ENCODE measurements at places on chromosomes 12 and 14.

DNA sequence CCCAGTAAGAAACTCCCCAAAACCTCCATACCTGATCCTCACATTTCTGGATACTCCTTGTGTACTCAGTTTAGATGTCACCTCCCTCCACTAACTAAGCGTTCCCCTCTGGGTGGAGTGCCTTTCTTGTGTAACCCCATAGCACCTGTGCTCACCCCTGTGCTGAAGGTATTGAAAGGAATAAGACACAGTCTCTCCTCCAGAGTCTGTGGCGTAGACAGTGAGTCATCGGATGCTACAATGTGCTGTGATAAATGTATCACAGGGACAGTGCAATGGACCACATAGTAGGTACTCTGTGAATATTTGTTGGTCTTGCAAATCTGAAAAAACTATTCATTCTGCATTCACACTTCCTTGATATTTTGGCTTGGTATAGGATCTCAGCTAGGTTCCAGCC is 30.8 kb downstream of the TSPAN9 start:
- no peak for DNase-seq

DNA sequence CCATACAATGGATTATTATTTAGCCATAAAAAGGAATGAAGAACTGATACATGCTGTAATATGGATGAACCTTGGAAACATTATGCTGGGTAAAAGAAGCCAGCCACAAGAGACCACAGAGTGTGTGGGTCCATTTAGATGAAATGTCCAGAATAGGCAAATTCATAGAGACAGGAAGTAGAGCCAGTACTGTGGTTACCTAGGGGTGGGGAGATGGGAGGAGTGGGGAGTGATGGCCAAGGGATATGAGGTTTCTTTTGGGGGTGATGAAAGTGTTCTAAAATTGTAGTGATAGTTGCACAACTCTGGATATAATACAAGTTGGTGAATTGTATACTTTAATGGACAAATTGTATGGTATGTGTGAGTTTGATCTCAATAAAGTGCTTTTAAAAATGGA is 18.6 kb downstream of the JDP2 start:
- no peak for DNase-seq

DNA sequence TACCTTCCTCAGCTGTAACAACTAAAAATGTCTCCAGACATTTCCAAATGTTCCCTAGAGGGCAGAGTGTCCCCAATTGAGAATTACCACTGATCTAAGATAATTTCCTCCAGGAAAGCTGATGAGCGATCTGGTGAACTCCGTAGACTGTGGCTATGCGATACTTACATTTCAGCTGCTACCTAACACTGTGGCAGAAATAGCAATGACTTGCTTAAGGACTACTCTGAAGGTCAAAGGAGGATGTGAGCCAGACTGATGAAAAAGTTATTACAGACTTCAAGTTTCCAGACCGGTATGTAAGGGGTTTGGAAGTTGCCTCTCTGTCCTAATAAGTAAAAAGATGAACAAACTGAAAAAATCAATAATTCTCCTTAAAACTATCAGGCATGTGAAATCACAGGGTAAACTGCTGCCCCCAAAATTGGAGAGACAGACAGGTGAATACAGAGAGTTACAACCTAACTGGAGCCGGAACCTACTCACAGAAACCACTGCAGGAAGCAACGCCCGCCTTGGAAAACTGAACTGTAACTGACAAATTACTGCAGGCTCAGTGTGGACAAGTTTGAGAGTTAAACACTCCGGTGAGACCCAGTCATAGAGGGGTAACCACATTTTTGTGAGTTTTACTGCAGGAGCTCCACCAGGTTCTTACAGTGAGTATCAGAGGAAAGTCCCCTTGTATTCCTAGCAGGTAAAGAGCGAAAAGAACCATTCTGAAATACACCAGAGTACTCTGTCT is 60.0 kb upstream of the PARP11 start:
- no peak for DNase-seq

DNA sequence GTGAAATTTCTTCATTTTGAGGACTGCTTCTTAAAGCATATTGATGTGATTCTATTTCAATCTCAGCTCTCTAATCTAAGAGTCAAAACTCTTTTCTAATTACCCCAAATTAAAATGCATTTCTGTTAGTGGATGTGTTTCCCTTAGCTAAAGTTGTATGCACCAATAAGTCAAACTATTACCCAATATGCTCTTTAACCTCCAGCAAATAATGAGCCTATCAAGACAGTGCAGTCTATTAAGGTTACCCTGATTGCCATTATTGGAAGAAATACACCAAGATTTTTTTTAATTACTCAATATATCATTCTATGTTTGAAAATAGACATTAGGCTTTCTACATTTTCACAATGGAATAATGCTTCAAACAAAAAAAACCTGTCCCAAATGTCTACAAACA is 310.0 kb downstream of the BTG1 start:
- no peak for DNase-seq

DNA sequence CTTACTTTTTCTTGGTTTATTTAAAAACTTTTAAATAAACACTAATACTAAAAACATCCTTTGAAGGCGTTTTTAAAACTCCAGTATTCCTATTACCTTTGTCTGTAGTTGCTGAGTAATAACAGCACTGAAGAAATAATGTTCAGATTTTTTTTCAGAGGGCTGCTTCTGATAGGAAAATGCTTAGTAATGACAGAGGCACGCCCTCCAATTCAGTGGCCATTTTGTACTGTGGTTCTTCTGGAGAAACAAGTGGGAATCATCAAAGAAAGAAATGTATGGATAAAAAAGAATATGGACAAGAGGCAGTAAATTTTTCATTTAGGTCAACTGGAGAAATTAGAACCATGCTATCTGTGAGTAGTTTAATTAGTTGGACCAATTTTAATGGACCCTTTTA is 13.6 kb downstream of the VEZT start:
- DNase-seq, result no peak

GRCh38 chr12:69136931-69137613 is 102.3 kb upstream of the CPSF6 start:
- DNase-seq, result no peak

DNA sequence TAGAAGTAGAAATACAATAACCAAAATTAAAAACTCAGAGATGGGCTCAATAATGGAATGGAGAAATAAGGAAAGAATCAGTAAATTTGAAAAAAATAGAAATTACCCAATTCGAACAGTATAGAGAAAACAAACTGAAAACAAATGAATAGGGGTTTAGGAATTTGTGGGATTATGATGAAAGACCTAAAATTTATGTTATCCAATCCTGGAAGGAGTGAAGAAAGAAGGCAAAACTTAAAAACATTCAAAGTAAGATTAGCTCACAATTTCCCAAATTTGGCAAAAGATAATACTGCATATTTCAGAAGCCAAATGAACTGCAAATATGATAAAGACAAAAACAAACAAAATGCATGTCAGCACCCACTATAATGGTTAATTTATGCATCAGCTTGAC is 177.1 kb downstream of the CCDC91 start:
- DNase-seq, result no peak

Measured in posterior cingulate gyrus (tissue), 11 donors.